Central memory CD8-positive, alpha-beta T cell (primary cell): ENCODE measurements at places on chromosomes 12 and 14.
A peak's percentile ranks its signal among the peaks of the same experiment; 100 is the strongest.

- no peak for DNase-seq
Observed at GRCh38 chr12:64691227-64691794, 67.9 kb downstream of the GNS start.

DNA sequence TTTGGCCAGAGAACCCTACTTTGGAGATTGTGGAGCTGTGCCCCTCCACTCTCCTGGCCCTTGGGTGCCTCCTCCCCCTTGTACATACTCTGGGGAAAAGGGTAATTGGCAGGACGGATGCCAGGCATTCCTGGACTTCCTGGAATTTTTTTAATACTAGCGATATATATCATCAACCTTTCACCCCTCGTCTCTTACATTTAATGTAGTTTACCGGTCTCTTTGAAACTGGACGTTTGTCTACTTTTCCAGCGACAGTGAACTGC is 767 bp upstream of the CRY1 start:
- no peak for DNase-seq

DNA sequence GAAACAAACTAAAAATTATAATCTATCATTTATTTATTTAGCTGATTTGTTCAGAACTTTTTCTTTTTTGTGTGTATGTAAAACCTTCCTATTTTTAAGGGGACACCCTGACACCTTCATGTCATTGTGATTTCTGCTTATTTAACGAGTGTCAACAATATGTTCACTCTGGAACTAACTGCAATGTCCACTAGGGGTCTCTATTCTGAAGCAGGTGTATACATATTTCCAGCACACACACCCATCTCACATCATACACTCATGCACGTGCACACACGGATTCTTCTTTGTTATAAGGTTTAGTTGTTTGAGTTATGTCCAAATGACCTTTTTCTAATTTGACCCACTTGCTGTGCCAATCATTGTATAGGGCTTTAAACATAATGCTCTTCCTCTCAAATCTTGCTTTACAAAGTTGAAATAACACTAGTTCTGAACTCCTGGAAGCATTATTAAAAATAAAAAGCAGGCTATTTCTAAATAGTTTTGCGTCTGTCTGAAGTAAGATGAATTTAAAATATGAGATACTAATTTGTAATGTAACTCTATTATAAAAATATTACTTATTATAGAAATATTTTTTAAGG is 15.5 kb downstream of the E2F7 start:
- no peak for DNase-seq

GRCh38 chr12:47944685-47945340 is 18.6 kb upstream of the TMEM106C start:
- no peak for DNase-seq

GRCh38 chr14:89775151-89775550 is 179.4 kb downstream of the EFCAB11 start:
- DNase-seq: no peak

GRCh38 chr12:94095618-94096017 is 52.8 kb upstream of the PLXNC1 start:
- no peak for DNase-seq

DNA sequence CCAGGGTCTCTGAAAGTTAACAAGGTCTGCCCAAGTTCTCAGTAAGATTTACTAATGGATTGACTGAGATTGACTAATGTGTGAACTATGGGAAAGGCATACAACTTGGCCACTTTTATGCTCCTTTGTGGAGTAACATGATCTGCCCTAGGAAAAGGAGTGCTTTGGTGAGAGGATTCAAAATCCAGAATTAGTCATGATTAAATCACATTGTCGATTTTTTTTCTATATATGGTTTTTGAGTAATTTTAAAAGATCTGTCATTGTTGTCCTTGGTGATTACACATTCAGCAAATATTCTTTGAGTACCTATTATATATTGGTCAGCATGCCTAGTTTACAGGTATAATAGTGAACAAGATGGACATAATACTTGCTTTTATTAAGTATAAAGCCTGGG is 147.7 kb upstream of the SYT10 start:
- DNase-seq: no peak

- peak; percentile 24 for DNase-seq
Observed at GRCh38 chr12:94649349-94650142, 811 bp downstream of the TMCC3 start.

- no peak for DNase-seq
Observed at GRCh38 chr12:6214633-6215032, 14.4 kb downstream of the CD9 start.

- DNase-seq: no peak
Observed at GRCh38 chr12:532908-533565, 73.3 kb downstream of the B4GALNT3 start.

- DNase-seq: no peak
Observed at GRCh38 chr12:85273381-85274314, 6.4 kb upstream of the ALX1 start.

GRCh38 chr12:6784761-6785160 is 4.6 kb upstream of the CD4 start:
- DNase-seq: no peak

DNA sequence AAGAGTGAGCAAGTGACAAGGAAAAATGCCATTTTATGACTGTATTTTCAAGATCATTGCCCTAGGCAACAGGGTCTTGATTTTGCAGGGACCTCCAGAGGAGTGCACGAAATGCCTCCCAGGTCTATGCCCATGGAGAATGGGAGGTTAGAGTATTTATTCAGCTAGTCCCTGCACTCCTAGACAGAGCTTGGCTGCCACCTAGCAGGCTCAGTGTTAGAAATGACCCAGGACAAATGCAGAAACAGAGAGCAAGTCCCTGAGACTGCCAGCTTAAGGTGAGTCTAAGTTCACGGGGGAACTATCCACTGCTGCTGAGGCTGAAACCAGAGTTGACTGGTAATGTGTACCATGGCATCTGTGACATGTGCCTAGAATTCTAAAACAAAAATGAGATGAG is 506.4 kb downstream of the MED13L start:
- no peak for DNase-seq
